ENCODE measurements at places on chromosomes 1 and 21.

- DNase-seq, result no peak
These were observed 78.0 kb downstream of the LBR start for GRCh38 chr1:225349826-225350225.

DNA sequence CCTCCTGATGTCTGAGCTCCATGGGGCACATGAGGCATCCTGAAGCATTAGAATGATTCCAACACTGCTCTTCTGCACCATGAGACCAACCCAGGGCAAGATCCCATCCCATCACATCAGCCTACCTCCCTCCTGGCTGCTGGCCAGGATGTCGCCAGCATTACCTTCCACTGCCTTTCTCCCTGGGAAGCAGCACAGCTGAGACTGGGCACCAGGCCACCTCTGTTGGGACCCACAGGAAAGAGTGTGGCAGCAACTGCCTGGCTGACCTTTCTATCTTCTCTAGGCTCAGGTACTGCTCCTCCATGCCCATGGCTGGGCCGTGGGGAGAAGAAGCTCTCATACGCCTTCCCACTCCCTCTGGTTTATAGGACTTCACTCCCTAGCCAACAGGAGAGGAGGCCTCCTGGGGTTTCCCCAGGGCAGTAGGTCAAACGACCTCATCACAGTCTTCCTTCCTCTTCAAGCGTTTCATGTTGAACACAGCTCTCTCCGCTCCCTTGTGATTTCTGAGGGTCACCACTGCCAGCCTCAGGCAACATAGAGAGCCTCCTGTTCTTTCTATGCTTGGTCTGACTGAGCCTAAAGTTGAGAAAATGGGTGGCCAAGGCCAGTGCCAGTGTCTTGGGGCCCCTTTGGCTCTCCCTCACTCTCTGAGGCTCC lies 11.1 kb upstream of the RASSF5 start:
- no peak for DNase-seq

GRCh38 chr1:157368363-157368762 lies 184.0 kb downstream of the FCRL5 start:
- no peak for DNase-seq

DNA sequence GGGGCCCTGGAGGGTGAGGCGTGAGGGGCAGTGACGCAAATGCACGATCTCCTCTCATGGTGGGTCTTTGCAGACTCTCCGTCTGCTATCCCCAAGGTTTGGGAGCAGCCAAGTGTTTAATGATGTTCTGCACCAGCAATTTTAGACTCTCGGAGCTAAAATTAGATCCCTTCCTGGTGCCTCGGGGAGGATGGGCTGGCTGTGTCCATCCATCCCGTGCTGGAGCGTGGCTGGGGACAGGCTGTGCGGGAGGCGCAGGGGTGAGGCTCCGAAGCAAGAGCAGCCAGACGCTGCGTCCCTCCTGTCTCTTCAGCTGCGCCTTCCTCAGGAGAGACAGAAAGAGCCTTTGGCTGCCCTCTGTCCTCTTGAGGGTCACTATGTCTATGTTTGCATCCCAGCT lies 387.6 kb downstream of the CAMTA1 start:
- peak; percentile 62 for DNase-seq

GRCh38 chr1:154798645-154799044 lies 71.4 kb downstream of the KCNN3 start:
- DNase-seq, result no peak

GRCh38 chr1:35857830-35858229 lies 25.2 kb upstream of the AGO1 start:
- DNase-seq, result no peak

DNA sequence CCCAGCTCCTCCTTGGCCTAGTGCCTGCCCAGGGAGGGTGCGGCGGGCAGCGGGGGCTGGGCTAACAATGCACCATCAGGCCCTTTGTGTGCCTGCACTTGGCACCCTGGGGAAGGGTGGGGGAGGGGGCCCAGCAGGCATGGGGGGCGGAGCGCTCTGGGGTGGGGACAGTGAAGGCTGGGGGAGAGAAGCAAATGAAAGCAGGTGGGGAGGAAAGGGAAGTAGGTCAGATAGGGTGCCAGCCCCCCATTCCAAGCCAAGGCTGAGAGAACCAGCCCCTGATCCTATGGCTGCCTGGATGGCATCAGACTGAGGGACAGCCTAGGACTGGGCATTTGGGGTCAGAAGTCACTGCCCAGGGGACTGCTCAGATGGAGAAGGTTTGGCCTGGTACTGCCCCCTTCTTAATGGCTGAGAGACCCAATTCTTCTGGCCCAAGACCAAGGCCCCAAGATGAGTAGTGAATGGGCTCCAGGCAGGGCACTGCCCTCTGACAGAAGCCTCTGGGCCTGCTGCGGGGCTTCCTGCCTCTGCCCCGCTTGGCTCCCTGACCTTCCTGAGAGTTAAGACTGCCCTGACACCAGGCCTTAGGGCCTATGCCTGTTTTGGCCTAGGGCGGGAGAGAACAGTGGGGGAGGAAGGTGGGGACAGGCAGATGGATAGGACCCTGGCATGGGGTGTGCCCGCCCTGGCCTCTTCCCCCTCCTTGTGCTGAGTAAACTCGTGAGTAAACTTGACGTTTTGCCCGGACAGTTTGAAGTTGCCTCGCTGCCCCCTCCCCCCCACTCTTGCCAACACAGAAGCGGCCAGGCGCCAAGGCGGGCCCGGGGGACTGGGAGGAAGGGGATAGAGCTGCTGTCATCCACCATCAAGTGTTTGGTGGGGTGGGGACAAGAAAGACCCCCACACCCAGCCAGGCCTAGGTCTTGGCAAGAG lies 2.7 kb downstream of the ZBTB7B start:
- no peak for DNase-seq

GRCh38 chr1:211741788-211742187 lies 66.4 kb upstream of the NEK2 start:
- no peak for DNase-seq

- DNase-seq, result no peak
These were observed 4.8 kb upstream of the PTTG1IP start for GRCh38 chr21:44878053-44878982.

DNA sequence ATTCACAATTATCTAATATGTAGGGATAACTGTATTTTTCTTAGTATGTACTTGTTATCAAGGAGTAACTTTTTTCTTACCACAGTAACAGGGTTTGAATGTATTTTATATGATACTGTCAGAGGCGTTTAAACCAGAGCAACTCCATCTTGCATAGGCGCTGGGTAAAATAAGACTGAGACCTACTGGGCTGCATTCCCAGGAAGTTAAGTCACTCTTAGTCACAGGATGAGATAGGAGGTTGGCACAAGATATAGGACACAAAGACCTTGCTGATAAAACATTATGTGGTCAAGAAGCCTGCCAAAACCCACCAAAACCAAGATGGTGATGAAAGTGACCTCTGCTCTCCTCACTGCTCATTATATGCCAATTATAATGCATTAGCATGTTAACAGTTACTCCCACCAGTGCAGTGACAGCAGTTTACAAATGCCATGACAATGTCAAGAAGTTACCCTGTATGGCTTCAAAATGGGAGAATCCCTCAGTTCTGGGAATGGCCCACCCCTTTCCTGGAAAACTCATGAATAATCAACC lies 64.8 kb downstream of the RPE65 start:
- no peak for DNase-seq

GRCh38 chr1:67713057-67713846 lies 28.3 kb downstream of the GADD45A start:
- no peak for DNase-seq

DNA sequence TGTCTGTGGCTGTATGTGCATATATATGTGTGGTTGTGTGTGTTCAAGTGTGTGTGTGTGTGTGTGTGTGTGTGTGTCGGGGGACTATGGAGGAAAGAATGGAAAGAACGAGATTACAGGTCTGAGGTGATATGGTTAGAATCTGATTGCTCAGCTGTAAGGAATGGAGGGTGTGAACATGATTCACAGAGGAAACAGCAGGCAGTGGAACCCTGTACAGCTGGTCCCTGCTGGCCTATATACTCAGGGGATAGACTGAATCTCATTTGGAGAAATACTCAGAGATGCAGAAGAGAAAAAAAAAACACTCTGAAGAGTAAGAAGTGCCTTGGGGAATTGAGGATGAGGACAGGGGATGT lies 180.1 kb upstream of the ESRRG start:
- DNase-seq, result peak; percentile 49

GRCh38 chr1:41014871-41015270 lies 6.7 kb downstream of the SLFNL1 start:
- DNase-seq, result no peak

GRCh38 chr1:214006845-214007244 lies 19.1 kb downstream of the PROX1 start:
- DNase-seq, result no peak

GRCh38 chr21:45323487-45324311 lies 36.0 kb upstream of the POFUT2 start:
- DNase-seq, result no peak

DNA sequence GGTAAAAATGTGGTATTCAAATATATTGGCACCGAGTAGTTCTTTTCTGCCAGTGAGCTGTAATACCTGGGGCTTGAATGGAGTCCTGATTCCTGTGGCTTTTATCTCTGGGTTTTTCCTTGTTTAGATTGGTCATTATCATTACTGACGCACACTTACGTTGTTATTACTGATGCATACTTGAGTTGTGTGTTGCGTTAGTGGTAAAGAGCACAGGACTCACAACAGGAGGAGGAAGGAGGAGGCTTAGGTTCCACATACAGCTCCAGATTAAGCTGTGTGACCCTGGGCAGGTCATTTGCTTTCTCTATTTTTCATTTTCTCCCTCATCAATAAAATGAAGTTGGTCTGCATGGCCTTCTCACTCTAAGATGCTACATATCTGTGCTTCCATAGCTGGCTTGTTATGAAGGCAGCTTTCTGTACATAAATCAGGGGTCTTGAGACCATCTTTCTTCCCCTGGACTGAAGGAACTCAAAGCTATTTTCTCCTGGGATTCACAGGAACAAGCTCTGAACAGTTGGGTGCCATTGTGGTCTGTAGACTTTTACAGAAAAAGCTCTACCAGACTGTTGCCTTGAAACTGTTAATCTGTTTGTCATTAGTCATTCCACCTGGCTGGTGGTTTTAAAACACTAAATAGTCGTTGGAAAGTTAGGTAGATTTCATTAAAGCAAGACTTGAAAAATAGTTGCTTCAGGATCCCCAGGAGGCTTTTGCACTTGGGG lies 5.6 kb downstream of the ARID1A start:
- DNase-seq, result no peak

DNA sequence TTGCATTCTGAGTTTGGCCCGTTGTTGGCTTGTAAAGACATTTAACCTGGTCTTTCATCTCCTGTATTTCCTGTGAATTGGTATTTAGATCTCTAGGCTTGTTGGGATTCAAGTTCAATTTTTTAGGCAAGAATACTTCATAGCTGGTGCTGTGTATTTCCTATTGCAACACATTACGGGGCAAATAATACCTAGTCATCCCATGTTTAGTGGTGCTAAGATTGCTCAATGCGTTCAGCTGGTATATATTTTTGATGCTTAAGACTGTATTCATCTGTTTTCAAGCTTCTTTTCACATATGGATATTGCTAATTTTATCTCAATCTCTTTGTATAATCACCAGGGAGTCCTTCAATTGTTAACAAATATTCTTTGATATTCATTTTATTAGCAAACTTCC lies 87.5 kb upstream of the ZBTB18 start:
- DNase-seq, result no peak

DNA sequence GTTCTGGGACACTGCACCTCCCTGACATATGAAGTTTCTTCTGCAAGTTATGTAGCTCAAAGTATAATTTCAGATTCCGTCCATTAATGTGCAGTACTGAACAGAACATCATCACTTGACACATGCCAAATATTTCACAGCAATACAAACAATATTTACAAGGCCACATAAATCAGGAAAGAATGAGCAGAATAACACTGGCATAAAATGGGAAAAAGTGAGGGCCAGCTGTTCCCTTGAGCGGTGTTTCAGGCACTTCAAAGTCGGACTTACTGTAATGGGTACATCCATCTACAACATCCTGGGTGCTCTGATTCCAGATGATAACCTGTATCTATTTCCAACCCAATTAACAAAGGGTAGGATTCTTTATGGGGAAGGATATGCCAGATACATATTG lies 217.4 kb downstream of the APP start:
- DNase-seq, result no peak

- DNase-seq, result no peak
These were observed 60.6 kb upstream of the ETV3 start for GRCh38 chr1:157198619-157199420.

DNA sequence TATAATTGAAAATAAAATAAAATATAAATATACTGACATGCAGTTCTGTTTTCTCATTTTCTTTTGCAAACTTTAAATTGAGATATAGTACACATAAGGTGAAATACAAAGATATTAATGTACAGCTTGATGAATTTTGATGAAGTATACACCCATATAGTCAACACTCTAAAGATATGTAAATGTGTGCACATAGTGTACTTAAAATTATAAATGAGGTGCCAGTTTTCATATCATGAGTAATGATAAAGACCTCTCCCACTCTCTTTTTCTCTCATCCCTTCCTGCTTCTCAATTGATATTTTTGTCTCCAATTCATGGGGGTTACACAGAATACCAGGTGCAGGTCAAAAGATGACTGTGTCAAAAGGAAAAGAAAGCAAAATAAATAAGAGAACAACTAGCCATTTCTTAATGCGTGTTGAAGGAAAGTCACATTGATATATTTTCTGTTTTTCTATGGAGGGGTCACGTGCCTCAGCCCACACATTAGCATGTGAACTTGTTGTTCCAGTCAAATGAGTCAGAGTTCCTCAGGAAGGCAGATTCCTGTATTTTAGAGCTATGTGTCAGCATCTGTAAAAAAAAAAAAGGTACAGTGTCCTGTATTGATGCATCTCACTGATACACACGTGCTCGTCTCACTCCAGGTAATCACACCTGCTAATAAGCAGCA lies 64.3 kb upstream of the HOOK1 start:
- no peak for DNase-seq

GRCh38 chr1:116224561-116224960 lies 113.4 kb downstream of the MAB21L3 start:
- no peak for DNase-seq

GRCh38 chr1:155307247-155307740 lies 1.4 kb upstream of the FDPS start:
- DNase-seq, result no peak

DNA sequence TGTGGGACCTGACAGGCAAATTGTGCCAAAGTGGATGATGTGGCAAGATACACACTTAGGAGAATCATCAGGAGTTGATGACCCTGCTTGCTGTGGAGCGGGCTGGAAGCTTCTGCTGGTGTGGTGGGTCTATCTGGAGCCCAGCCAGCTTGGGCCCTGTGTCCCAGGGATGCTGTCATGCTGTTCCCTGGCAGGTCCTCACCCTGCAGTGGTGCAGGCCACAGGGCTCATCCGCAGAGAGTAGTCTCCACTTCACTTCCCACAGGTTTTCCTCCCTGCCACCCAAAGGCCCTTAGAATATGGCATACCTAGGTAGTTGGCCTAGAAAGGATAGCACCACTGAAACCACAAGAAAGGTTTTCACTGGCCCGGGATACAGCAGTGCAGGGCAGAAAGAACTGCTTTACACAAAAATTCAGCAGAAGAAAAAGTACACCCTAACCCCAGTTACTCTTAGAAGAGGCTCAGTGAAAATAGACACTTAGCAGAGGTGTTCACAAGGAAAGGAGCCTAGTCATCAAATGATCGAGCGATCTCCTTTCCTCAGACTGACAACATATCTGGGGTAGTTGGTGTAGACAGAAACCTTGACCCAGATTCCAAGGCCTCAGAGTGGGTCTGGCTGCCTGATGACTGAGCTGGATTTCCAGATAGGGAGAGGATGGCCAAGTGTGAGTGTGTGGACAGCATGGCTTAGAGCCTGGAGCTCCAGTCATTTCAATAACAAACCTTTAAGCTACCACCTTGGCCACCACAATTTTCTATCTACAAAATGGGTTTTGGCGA lies 1.3 kb upstream of the C1orf226 start:
- DNase-seq, result no peak
